NAMALWA (cell line): ENCODE measurements at places on chromosomes 7 and 10.

DNA sequence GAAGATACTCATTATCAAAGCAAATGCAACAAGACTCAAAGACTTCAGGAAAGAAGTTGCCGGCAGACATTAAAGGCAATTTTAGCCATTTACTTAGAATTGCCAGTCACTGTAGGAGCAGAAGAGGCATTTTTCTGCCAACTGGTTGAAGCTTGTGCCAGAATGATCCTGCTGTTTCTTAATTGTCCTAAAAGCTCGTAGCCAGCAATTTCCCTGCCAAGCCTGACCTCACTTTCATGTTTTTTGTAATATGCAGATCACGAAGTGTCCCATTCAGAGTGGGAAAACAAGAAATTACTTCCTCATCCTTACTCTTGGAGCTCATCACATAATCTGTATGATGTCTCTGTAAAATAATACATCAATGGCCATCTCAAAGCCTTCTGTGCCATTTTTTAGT is 130.9 kb upstream of the ANKRD1 start:
- no peak for DNase-seq

DNA sequence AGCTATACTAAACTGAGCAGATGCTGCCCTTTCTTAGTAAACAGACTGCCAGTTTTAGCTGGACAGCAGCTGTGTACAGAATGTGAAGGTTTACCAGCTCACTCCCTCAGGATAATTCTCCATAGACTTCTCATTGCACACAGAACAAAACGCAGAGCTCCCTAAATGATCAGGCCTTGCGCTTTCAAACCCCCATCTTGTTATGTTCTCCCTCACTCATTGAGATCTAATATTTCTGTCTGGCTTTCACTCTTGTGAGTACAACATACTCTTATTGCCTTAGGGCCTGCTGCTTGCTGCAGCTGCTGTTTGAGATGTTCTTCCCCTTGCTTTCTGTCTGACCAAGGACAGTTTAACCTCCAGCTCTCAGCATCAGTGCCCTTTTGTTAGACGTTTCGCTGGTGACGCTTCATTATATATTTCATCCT is 17.3 kb downstream of the VWDE start:
- DNase-seq: no peak

DNA sequence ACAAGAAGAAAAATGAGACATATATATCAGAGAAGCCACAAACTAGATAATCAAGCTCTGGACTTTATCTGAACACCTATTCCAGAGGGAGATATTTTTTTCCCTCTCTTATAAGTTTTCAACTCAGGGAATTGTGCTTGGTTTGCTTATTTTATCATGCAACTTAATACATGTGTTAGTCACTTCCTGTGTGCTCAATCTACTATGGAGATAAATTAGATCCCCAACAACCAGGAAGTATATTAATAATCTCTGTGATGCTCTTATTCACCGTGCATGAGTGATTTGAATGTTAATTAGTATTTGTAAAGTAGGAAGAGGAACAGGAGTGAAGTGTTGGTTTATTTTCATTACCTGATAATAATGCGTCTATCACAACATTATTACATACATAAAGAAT is 38.8 kb upstream of the ZNF365 start:
- peak; percentile 9 for DNase-seq

DNA sequence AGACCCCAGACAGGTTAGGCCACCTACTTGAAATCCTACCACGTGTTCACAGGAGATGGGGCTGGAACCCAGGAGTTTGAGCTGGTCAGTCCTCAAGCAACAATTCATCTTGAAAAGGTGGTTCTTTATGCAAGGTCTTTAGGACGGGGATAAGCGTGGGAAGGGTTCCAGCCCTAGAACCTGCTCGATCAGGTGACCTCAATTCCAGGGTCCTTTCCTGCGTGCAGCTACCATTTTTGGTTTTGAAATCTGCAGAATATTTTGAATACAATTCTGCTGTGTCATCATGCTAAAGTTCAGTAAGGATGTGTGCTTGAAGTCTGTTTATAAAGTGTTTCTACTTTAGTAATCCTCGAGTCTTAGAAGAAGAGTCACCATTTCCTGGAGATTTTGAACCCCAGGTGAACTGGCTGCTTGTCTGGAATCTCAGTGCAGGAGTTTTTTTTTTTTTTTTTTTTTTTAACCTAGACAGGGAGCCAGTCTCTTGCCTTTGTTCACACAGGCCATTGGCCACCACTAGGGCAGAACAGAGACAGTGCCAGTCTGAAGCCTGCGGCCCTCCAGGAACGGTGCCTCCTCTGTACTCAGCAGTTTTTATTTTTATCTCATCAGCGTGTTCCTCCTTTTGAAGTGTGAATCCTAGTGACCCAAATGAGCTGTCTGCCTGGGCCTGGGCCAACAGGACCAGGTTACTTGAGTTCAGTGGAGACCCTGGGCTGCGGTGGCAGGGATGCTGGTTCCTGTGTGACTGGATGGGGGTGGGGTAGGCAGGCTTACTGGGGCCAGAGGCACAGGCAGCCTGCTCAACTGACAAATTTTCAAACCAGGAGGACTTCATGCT is 54.6 kb downstream of the EEPD1 start:
- no peak for DNase-seq

- no peak for DNase-seq
These were observed 987.6 kb upstream of the AUTS2 start for GRCh38 chr7:68610701-68611100.

DNA sequence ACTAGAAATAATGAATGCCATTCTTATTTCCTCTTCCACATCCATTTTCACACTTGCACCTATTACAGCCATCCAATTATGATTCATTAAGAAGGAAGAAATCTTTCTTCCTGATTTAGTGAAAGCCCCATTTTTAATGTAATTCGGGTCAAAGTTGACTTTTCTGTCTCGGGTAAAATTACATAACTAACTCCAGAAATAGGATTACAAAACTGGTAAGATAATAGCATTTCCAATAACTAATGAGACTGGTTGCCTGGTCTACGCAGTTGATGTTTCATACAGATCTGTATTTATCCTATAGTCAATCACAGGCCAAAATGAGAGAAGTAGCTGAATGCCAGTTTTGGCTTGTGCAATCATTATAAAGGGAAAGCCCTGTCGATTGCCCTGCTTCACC is 651.5 kb upstream of the NRP1 start:
- no peak for DNase-seq

- no peak for DNase-seq
These were observed 228.5 kb downstream of the PTPRN2 start for GRCh38 chr7:158358926-158359645.

DNA sequence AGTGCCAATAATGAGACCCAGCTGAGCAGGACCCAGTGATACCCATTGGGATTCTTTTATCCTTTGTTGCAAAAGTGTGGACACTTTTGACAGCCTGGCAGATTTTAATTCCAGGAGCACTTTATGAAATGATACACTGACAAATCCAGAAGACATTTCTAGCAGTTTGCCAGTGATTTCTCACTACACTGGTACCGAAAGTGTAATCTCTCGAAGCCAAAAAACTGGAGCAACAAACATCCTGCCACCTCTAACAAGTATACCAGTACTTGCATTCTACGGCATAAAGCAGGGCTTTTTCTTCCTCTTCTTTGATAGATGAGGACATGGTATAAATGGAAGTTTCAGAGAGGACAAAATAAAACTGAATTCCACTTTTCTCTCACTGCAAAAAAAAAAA is 28.4 kb upstream of the AKR1D1 start:
- DNase-seq: no peak

DNA sequence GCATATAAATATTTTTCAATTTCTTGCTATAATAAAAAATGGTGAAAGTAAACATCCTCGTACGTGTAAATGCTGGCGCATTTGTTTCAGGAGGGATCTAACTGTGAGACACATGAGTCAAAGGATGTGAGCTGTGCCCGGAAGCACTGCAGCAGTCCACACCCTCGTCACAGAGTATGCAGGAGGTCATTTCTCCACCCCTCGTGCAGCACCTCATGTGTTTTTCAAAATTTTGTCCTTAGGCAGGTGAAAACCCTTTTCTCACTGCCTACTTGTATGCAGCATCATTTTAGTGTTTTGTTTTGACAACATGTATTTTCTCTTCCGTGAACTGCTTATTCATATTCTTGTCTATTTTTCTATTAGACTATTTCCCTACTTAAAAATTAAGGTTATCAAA is 162.7 kb downstream of the AVL9 start:
- no peak for DNase-seq

DNA sequence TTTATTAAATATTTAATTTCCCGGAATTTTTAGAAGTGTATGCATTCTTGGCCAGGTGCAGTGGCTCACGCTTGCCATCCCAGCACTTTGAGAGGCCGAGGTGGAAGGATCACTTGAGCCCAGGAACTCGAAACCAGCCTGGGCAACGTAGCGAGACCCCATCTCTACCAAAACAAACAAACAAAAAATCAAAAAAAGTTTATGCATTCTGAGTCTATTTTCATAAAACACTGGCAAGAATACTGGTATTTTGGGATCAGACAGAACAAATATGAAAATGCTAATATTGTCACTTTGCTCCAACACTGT is 440.8 kb upstream of the FOXK1 start:
- no peak for DNase-seq

GRCh38 chr7:51014811-51015210 is 232.1 kb upstream of the GRB10 start:
- no peak for DNase-seq

DNA sequence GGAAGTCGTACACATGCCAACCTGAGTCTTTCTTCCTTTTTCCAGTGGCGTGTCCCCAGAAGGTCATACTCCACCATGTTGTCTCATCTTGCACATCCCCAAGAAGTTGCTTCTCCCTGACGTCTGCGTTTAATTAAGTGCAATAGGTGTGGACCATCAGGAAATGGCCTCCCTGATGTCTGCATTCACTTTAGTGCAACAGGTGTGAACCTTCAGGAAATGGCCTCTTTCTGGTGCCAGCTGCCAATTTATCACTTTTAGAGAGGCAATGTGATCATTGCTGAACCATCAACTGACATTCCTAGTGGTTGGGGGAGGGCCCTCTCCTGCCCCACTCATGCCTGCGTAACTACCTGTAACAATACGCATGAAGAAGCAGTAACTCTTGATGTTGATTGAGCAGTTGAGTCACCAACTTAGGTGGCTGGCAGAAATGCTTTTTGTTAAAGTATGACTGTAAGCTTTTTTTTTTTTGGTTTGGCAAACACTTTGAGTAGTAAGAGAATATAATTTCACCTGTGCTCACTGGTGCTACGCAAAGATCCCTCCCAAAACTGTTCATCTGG is 25.8 kb downstream of the SCIN start:
- DNase-seq: no peak

DNA sequence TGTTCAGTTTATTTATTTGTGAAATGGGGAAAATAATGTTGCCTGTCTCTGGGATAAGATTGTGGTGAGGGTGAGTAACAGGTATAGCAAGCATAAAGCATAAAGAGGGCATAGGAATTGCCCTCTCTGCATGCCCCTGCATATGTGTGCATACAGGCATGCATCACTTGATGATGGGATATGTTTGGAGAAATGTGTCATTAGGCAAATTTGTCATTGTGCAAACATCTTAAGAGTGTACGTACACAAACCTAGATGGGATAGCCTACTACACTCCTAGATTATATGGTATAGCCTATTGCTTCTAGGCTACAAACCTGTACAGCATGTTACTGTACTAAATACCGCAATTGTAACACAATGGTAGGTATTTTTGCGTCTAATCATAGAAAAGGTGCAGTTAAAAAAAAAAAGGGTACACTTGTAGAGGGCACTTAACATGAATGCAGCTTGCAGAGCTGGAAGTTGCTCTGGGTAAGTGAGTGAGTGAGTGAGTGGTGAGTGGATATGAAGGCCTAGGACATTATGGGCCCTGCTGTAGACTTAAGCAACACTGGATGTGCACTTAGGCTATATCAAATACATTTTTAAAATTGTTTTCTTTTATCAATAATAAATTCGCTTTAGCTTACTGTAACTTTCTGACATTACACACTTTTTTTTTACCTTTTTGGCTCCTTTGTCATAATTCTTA is 386.5 kb upstream of the ANKRD30A start:
- no peak for DNase-seq

GRCh38 chr7:129262324-129262723 is 37.5 kb downstream of the AHCYL2 start:
- no peak for DNase-seq

GRCh38 chr7:150737265-150738055 is at the start of gene GIMAP5:
TSS of gene GIMAP5 (plus strand) at chr7:150737418. CDS start at chr7:150740885, 3,467 bp downstream.
- no peak for DNase-seq

- no peak for DNase-seq
These were observed 157.0 kb upstream of the ZMIZ1 start for GRCh38 chr10:78911533-78912340.

DNA sequence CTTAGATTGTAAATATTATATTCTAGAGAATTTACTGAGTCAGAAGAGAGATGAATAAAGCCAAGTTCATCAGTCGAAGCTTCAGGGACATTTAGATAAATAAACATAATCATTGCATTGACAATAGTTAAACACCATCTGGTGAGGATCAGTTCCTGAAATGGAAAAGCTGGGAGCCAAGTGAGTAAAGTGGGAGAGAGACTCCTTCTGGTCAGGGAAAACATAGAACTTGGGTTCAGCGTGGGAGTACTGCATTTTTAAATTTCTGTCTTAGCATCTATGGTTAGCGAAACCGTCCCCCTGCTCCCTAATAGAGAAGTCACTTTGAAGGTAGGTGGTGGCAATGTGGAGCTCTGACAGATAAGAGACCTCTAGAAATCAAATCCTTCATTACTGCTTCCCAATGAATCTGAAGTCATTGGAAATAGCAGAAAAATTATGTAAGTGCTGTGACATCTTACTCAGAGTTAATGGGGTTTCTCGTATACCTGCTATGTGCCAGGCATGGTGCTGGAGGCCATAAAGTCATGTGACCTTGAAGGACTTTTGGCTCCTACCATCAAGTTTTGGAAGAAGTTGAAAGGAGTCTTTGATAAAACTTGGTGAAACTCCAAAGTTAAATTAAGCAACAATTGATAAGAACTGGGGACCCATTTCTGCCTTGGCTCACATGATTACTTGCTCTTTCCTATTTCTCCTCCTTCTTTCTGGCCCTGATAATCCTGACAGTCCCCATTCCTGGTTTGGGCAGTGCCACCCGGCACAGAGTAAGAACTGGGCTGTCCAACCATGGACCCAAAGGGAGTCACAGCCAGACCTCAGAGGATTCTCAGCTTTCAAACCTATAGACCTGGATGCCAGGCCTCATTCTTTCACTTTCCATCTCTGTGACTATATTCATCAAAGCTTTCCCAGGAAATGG is 211.2 kb downstream of the C7orf25 start:
- DNase-seq: no peak

GRCh38 chr7:150972023-150972468 is 6.1 kb downstream of the KCNH2 start:
- no peak for DNase-seq

DNA sequence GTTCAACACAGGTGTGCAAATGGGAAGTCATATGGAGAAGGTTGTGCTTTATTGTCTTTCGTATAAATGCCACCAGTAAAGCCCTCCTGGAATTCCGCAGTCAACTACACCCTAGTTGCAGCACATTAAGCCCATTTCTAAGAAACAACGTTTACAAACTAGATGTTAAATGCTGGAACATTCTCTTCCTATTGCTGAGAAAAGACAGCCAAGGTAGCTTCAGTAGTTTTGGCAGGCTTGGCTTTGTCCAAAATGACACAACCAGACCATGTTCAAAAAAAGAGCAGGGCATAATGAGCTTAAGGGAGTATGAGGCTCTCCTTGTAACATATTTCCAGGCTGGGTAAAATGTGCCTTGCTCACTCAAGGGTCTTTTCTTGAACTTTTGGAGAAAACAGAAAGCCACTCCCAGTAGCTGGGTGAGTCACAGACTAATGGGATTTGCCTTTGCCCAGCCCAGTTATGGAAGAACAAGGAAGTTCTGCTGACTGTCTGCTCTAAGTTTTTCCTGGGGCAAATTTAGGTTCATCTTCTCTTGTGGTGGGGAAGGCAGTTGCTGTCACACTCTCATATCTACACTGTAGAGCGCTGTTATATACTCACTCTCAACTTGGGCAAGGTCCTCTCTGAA is 238.7 kb downstream of the PLXNA4 start:
- no peak for DNase-seq

GRCh38 chr10:116836083-116836482 is 13.2 kb upstream of the ENO4 start:
- no peak for DNase-seq
